Suppressor macrophage treated with lipopolysaccharide for 4 hours (primary cell): ENCODE measurements at places on chromosomes 5 and 9.

GRCh38 chr5:106649031-106649430 is 1021.7 kb downstream of the EFNA5 start:
- no peak for DNase-seq

GRCh38 chr9:77291714-77292113 is 114.4 kb downstream of the VPS13A start:
- DNase-seq = no peak

DNA sequence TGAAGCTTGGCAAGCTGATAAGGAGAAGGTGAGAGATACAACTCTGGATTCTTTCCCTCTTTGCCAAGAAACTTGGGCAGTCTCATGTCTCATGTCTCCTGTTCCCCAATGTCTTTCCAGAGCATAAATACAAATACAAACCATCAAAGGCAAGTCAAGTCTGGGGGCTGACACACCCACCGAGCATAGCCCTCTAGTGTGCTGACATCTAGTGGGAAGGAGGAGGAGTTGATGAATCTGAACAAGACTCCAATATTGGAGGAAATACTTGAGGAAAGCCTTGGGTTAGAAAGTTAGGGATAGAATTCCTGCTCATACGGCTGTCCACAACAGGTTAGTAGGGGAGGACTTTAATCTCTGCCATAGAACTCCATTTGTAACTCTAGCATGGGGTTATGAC is 8.6 kb downstream of the MLANA start:
- DNase-seq = no peak

DNA sequence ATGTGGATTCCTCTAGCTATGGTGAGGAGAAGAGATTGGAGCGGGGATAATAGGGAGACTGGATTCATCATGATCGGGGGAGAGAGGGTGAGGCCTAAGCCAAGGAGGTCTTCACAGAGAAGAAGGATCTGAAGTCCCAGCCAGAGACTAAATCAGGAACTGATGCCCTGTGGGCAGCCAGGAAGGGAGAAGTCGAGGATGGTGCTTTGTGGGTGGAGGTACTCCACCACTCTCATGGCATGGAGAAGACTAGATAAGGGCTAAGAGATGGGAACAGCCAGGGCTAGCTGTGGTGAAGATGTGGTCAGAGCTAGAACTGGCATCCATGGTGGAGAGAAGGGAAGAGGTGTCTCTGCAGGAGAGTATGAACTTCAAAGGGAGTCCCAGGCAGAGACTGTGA is 3.0 kb upstream of the RGS14 start:
- DNase-seq = peak; percentile 58

DNA sequence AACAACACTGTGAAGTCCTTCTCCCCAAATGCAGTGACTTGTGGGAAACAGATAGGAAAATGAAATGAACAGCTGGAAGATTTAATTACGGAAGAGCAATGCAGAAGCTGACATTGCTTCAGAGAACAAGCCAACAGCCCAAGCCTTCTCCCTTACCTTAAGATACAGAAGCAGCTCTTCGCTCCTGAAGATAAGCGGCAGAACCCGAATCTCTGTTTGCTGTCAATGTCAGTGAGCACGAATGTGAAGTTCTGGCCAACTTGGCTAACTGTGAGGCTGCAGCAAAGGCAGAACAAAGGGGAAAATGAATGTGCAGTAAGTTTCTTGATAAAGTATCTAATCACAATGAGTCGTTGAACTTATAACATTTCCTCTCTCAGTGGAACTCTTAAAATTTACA is 172.4 kb downstream of the DENND1A start:
- DNase-seq = no peak

DNA sequence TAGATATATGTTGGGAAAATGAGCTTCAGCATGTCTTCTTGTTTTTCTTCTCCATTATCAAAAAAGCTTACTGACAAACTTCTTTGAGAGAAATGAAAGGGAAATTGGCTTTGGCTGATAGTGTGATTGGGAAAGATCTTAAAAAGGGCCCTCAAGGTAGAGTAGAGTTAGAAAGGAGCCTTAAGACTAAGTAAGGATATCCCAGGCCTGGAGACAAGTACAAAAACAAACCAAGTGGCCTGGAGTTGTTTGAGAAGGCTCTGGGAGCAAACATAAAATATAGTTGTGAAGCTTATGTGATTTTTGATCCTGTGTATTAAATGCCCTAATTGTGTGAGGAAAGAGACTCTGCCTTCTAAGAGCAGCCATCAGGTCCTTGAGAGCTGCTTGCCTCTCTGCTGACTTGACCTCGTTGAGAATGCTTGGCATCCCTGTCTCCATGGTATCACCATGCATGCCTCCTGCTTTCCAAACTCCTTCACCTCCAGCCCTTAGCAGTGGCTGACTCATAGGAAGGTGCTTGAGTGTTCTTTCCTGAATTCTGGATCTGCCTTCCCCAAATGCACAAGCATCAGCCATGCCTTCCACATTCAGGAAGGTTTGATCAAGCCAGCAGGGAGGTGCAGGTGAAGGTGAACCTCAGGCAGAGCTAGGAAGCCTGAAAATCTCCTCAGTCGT is 78.9 kb downstream of the SMARCA2 start:
- no peak for DNase-seq

- DNase-seq = no peak
Observed at GRCh38 chr9:18371141-18371540, 102.8 kb upstream of the ADAMTSL1 start.

DNA sequence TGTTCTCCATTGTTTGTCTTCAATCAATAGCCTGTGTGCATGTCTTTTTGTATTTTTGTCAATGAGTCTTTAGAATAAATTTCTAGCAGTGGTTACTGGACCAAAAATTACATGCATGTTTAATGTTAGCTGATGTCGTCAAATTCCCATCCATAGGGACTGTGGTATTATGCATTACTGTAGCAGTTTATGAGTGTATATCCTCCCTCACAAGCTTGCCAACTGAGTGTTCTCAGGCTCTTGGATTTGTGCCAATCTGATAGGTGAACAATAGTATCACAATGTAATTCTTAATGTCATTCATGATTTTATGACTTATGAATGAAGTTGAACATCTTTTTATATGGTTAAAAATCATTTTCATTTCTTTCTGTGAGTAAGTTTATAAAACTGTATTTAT is 13.0 kb downstream of the SNX24 start:
- DNase-seq = no peak

GRCh38 chr5:55923177-55923771 is 71.5 kb downstream of the IL6ST start:
- peak; percentile 42 for DNase-seq
